ENCODE measurements at places on chromosomes 2 and 18. TPM values are rescaled to one million over a fixed set of nuclear protein-coding genes. Genes with fewer than 3 reads are reported as not detected.
A peak's percentile ranks its signal among the peaks of the same experiment; 100 is the strongest.

Gene SIX3
- not detected for total RNA-seq

Gene FABP1
- total RNA-seq, result not detected

Gene CCDC102B
- total RNA-seq, result 2.3 TPM

DNA sequence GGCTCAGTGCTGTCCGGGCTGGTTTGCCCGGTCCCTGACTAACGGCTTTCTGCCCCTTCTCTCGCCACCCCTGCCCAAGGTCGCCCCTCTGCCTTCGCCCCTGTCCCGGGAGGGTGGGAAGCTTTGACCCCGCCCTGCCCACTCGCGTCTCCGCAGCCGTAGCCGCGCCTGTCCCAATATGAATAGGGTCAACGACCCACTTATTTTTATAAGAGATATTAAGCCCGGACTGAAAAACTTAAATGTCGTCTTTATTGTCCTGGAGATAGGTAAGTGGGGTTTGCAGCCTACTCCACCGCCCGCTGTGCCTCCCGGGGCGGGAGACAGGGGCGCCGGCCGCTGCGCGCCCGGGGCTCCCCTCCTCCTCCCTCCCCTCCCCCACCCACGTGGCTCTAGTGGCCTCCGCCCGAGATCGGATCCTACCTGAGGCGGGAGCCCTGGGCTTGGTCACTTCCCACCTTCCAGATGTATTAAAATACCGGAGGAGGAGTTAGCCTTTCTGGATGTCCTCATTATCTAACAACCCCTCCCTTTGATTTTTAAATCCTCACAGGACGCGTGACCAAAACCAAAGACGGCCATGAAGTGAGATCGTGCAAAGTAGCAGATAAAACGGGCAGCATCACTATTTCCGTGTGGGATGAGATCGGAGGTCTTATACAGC is 633 bp downstream of the NABP1 start:
- peak; percentile 56 for DNase-seq
- no peaks in the 10 kb centered on the region for H3K27me3 ChIP-seq
- peaks cover 31% of the 10 kb centered on the region for H3K36me3 ChIP-seq
- H3K4me3 ChIP-seq, result peak overlapping the region; percentile 99
- peaks cover 64% of the 10 kb centered on the region for H3K4me1 ChIP-seq
- H3K27ac ChIP-seq, result peak overlapping the region; percentile 100

DNA sequence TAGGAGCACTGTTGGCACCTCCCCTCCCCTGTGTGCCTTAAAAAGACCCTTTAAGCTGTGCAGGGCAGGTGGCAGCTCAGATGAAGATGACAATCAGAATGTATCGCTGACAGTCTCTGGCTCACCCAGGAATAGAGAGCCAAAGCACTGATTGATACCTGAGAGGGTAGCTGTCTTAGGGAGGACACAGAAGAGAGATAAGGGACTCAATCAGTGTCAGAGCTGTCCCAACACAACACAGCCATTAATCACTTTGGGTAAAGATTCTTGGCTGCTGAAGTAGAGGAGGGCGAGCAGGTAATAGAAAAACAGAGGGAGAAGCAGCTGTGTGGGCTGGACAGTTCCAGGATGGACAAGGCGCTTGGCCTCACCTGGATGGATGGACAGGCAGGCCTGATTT is 124.9 kb downstream of the NRP2 start:
- no peaks in the 10 kb centered on the region for H3K4me1 ChIP-seq
- peaks cover 4% of the 10 kb centered on the region for H3K27me3 ChIP-seq
- no peak overlapping the region for H3K27ac ChIP-seq
- H3K36me3 ChIP-seq, result no peaks in the 10 kb centered on the region
- H3K4me3 ChIP-seq, result no peak overlapping the region
- no peak for DNase-seq

DNA sequence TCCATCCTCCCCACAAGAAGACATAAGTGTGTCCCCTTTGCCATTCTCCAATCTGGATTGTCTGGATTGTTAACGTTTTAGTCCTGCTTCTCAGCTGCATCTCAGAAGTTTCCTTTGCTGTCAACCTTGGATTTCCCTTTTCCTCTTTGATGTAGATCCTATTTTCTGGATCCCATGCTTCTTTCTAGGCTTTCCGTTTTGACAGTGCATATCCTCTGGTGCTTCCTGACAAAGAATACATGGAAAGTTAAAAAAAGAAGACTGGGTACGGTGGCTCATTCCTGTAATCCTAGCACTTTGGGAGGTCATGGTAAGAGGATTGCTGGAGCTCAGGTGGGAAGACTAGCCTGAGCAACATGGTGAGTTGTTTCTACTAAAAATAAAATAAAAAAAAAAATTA is 26.8 kb downstream of the ABI2 start:
- H3K4me1 ChIP-seq, result no peaks in the 10 kb centered on the region
- peaks cover 7% of the 10 kb centered on the region for H3K36me3 ChIP-seq
- H3K27me3 ChIP-seq, result no peaks in the 10 kb centered on the region
- no peak for DNase-seq

DNA sequence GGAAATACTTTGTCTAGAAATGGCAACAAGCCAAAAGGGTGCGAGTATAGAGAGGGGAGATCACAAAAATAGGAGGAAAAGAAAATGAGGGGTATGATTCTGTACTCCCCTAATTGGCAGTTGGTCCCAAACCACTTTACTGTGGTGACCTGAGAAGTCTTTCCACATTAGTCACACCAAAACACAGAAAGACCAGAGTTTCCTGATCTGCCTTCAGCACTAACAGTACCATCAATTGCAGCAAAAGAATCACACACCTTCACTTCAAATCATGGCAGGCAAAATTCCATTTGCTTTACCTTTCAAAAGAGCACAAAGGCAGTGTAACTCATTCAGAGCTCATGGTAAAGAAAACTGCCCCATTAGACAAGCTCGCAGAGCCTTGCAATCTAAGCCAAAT is 86.8 kb downstream of the ALK start:
- no peak overlapping the region for H3K4me3 ChIP-seq
- no peak overlapping the region for H3K27ac ChIP-seq
- H3K27me3 ChIP-seq, result peaks cover 3% of the 10 kb centered on the region
- H3K36me3 ChIP-seq, result no peaks in the 10 kb centered on the region
- H3K4me1 ChIP-seq, result no peaks in the 10 kb centered on the region

- peaks cover 12% of the 10 kb centered on the region for H3K27me3 ChIP-seq
- H3K36me3 ChIP-seq, result no peaks in the 10 kb centered on the region
- no peak overlapping the region for H3K4me3 ChIP-seq
- H3K4me1 ChIP-seq, result no peaks in the 10 kb centered on the region
These were observed 183.5 kb downstream of the ANTXR1 start for GRCh38 chr2:69196327-69197117.

All from activated CD4-positive, alpha-beta T cell treated with anti-CD3 and anti-CD28 coated beads, Interleukin-2, amount 10 ng/mL, durations not matched to agents 7 days and 5 days (primary cell).